H1 (cell line): ENCODE measurements at places on chromosomes 7 and 10. TPM values are rescaled to one million over a fixed set of nuclear protein-coding genes. Genes with fewer than 3 reads are reported as not detected.

- no peaks in the 10 kb centered on the region for H3K27me3 ChIP-seq
- H3K4me3 ChIP-seq = no peak overlapping the region
Observed at GRCh38 chr10:70158113-70158512, 11.6 kb upstream of the TYSND1 start.

- H3K4me3 ChIP-seq = no peak overlapping the region
- H3K27ac ChIP-seq = no peak overlapping the region
- no peak for DNase-seq
- no peaks in the 10 kb centered on the region; the same call in 1 of the 2 replicates for H3K4me1 ChIP-seq
- H3K36me3 ChIP-seq = no peaks in the 10 kb centered on the region
- H3K27me3 ChIP-seq = no peaks in the 10 kb centered on the region
Observed at GRCh38 chr7:77427996-77428603, 12.0 kb upstream of the GSAP start.

DNA sequence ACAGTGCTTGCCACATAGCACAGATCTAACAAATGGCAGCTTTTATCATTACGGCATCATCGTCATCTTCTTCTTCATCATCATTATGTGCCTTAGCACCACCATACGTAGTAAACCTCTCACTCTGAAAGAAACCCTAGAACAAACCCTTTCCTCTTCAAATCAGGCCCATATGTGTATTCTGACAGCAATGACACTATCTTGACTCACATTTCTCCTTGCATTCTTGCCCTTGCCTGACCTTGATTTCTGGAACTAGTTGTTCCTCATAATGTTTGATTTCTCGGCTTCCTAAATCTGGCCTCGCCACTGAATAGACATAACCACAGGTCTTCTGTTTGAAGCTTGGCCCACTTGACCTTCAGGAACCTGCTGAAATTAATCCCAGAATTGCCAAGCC is 115.3 kb downstream of the DGKI start:
- H3K27ac ChIP-seq = no peak overlapping the region
- H3K36me3 ChIP-seq = no peaks in the 10 kb centered on the region
- no peak overlapping the region for H3K4me3 ChIP-seq
- DNase-seq = no peak
- no peaks in the 10 kb centered on the region for H3K4me1 ChIP-seq

GRCh38 chr7:22586786-22587140 is 86.8 kb upstream of the STEAP1B start:
- no peak for DNase-seq
- H3K27ac ChIP-seq = no peak overlapping the region
- H3K4me3 ChIP-seq = no peak overlapping the region
- H3K36me3 ChIP-seq = no peaks in the 10 kb centered on the region
- peaks cover 13% of the 10 kb centered on the region for H3K4me1 ChIP-seq

Gene TRIM73
- polyA plus RNA-seq = 0.64 and 0.73 TPM in 2 replicates
